ENCODE measurements at places on chromosomes 3 and 15.

DNA sequence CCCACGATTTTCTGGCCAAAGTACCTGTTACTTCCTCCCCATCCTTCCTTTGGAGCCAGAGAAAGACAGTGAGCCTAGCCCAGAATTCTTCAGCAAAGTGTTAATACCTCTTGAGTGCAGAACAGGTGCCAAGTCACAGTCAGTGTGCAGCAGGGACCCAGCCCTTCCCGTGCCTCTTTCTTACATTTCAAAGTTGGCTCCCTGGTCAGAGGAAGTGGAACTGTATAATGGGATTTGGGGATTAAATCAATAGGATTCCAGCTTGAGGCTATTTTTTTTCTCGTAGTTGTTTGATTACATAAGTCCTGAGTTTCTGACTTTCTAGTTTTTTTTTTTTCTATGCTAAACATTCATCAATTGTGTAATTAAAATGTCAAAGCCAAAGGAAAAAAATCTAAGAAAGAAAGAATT lies 52.6 kb upstream of the ABHD10 start:
- DNase-seq, result no peak

GRCh38 chr15:36688310-36689011 lies 109.0 kb downstream of the CDIN1 start:
- no peak for DNase-seq

DNA sequence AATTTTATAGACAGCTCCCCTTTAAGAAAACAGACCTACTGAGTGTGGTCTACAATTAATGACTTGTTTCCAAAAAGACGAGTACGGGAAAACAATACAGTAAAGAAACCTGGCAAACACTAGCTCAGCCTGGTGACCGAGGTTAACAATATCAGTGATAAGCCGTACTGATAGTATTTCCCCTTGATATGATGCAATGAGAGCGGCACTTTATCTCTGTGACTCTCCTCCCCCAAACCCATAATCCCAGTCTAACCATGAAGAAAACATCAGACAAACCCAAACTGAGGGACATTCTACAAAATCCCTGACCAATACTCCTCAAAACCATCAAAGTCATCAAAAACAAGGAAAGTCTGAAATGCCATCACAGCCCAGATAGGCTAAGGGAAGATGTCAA lies 8.2 kb downstream of the DENND4A start:
- DNase-seq, result no peak

DNA sequence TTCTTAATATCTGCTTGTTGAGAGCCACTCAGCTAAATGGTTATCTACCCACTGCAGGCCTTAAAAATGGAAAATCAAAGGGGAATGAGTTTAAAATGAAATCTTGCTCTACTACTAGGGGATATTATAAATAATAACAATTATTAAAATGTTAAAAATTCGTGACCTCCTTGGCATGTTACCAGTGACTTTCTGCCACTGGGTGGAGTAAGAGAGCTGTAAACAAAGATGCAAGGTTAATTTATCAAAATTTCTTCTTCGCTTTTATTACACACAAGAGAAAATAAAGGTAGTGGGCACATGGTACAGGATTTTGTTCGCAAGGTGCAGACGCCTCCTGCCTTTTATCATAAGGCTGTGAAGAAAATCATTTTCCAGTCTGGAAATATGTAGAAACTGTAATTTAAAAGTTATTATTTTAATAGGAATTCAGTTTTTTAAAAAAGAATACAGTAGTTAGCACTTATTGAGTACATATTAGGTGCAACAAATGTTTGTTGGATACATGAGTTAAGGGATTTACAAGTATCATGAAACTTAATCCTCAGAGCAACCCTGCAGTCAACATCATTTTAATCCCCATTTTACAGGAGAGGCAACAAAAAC lies 272.6 kb downstream of the SUCLG2 start:
- DNase-seq, result no peak

GRCh38 chr3:9951962-9952805 lies at the start of gene PRRT3:
Gene PRRT3 (minus strand): TSS chr3:9952408. CDS start chr3:9950115, 2,293 bp downstream.
- DNase-seq, result no peak

GRCh38 chr3:150495149-150495548 lies 51.1 kb downstream of the SERP1 start:
- no peak for DNase-seq

- no peak for DNase-seq
These were observed 187.4 kb downstream of the ZIC4 start for GRCh38 chr3:147218965-147219364.

DNA sequence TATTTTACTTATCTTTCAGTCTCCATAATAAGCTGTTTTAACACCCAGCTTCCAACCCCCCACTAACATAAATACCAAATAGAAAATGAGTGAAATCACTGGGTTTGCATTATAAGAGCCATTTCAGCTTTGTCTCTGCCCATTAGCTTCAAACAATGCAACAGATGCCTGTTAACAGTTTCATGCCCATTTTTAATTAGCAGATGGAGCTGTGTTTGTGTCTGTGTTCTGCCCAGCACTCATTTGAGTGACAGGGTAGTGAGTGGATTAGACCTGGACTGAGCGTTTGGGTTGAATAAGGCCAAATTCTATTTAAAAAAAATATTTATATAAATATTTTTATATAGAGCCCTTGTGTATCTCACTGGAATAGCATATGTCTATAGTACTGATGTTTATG lies 7.4 kb downstream of the RAB8B start:
- no peak for DNase-seq

DNA sequence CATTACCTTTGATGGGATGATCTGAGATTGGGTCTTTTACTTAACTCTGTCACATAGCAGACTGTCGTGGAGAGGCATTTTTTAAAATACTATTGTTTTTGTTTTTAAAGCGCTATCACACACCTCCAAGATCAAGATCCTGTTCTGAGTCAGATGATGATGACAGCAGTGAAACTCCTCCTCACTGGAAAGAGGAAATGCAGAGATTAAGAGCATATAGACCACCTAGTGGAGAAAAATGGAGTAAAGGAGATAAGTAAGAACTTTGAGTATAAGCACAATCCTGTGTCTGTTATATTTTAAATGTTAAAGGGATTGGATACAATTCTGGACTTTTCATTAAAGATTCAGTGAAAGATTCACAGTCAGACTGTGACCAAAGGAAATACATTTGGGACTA lies 18.4 kb upstream of the ZBTB47 start:
- no peak for DNase-seq

DNA sequence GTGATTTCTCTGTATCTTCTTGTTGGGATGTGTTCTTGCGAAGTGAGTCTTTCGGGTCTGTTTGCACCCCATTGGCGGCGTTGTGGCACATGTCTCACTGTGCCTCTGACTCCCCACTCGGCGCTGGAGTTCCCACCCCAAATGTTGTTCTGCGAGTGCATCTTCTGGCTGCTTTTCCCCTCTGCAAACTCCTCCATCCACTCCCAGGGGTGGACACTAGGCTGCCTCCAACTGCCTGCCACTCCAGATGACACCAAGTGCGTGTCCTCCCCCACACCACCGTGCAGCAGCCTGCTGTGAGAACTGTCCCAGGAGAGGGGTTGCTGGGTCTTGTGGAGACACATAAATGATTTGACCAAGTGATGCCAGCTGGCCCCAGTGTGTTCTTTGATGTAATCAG lies 17.6 kb downstream of the EFCC1 start:
- DNase-seq, result no peak

DNA sequence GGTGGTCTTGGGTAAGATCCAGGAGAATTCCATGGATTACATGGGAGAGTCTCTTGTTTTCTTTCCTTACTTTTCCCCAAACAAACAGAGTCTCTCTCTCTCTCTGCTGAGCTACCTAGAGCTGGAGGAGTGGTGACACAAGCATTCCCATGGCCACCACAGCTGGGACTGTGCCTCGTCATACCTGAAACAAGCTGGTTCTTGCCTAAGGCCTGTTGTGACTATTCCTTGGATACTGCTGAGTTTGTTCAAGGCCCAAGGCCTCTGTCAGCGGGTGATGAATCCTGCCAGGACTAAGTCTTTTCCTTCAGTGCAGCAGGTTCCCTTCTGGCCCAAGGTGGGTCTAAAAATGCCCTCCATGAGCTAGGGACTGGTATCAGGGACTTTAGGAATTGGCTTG lies 378.1 kb upstream of the ZNF385D start:
- no peak for DNase-seq

DNA sequence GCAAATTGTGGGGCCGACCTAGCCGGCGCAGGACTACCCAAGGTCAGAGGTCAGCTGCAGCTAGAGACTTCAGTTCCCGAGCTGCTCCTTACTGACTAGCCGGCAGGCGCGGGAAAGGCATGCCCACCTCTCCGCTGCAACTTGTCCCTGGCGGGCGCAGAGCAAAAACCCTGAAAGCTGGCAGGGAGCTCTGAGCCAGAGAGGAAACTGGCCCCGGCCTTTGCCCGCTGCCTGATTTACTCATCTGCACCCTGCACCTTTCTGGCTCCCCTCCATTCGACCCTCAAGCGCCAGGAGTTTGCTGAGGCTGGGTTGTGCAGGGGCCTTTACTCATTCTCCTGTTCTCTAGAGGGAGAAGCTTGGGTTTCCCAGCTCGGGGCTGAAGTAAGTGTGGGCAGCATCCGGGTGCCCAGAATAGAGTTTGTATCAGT lies 1.5 kb downstream of the ZIC4 start:
- DNase-seq, result no peak

DNA sequence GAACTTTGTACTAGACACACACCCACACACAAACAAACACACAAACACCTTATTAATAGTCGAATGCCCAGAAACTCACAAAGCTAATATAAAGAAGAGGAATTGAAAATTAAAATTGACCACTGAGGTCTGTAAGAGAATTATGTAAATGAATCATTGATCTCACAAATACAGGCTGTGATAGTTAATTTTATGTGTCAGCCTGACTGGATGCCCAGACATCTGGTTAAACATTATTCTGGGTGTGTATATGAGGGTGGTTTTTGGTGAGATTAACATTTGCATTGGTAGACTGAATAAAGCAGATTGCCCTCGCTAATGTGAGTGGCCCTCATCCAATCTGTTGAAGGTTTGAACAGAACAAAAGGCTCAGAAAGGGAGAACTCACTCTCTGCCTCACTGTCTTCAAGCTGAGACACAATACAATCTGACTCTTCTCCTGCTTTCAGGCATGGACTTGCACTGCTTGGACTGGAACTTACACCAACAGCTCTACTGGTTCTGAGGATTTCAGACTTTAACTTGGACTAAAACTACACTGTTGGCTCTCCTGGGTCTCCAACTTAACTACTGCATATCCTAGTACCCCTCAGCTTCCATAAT lies 199.4 kb upstream of the TTC14 start:
- no peak for DNase-seq

DNA sequence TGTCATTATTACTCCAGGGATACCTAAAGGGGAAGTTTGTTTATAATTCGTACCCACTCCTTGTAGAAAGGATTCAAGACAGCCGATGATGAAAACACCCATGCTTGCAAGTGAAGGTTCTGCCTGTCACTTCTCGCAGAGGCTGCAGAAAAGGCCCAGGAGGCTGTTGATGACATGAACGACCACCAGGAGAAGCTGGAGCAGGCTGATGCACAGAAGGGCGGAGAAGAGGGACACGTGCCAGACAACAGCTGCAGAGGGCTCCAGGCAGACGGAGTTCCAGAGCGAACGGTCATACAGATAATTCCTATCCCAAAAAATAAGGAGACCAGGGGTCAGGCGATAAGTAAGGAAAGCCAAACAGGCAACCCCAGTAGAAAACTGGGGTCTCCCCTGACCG lies 5.7 kb upstream of the DYNLT2B start:
- DNase-seq, result no peak

DNA sequence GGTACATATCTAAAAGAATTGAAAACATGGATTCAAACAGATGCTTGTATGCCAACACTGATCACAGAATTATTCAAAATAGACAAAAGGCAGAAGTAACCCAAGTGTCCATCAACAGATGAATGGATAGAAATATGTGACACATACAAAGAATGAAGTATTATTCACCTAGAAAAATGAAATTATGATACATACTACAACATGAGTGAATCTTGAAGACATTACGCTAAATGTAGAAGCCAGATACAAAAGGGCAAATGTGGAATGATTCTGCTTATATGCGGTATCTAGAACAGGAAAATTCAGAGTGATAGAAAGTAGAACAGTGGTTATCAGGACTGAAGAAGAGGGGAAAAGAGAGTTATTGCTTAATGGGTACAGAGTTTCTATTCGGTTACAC lies 26.2 kb upstream of the SLC12A8 start:
- no peak for DNase-seq

Data from stimulated activated CD8-positive, alpha-beta memory T cell treated with anti-CD3 and anti-CD28 coated beads, Interleukin-7, amount 100 ng/mL, for 24 hours (primary cell).